GDM1 (cell line): ENCODE measurements at places on chromosomes 7 and 10.

DNA sequence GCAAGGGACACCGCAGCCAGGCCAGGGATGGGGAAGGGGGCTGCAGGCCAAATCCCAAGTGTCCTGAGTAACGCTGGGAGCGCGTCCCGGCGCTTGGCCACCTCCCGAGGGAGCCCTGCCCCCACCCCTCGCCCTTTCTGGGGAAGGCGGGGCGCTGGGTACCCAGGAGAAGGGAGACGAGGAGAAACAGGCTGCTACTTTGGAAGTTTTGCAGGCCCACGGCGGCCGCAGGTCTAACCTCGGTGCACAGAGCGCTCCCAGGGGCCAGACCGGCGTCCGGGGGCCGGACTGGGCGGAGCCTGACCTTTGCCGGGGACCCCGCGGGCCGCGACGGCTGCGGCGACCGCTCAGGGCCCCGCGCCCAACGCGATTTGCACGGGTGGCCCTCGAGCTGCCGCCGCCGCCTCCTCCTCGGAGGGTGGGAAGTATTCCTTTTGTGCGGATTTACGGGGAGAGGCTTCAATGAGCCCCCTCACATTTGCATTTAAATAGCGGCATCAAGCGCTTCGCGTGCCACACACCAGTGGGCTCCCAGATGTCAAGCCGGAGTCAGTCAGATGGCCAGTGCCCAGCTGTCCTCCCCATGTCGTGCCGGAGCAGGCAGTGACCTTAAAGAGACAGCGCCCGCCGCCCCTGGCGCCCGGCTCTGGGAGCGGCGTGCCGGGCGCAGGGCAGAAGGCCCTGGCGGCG lies 3.0 kb upstream of the EBF3 start:
- no peak for DNase-seq

DNA sequence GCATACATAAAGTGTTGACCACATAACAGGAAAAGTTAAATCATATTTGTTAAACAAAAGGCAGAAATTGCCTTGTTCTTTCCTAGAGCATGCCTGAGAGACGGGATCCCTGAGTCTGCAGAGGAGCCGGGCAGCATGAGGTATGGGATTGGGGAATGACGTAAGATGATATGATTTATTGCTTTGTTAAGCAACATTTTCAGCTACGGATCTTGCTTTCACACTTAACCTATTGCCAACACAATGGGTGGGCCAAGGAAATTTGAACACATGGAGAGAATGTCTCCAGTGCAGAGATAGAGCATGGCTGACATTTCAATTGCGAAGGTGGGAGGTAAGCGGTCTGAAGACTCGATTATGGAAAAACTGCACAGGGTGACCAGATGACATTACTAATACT lies 76.7 kb downstream of the EMX2 start:
- no peak for DNase-seq

DNA sequence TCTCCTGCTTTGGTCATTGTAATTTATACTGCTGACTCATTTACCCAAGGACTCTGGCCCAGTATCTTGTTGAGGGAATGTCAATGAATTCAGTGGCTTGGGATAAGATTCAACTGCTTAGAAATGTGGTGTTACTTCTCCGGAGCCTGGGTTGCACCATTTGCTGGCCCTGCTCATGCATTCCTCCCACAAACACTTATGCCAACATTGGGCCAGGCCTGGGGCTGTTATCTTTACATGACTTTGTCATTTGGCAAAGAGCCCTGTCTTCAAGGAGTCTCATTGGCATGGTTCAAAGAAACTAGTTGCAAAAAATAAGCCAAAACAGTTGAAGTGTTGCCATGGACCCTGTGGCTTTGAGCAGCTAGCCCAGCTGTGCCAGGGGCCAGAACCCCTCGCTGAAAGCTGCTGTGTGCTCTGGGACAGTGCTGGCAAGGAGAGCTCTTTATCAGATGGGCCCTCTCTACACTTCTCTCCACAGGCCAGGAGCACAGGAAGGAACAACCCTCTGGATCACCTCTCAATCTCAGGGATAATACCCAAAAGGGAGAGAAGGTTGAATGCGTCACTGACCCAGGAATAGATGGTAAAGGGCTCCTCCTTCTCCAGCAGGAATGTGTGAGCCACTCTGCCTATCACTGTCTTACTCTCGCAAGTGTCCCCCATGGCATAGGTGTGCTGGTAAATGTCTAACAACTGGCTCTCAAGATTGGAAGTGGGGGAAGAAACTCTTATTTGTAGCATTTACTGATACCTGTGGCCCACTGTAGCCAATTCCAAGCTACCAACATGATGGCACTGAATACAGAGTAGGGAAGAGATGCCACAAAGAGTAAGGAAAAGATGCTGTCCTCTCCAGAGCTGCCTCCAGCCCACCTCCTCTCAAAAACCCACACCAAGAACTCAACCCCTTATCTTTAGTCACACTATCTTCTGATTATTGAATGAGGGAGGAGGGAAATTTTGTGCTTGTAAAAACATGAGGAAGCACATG lies 23.5 kb upstream of the PDE1C start:
- DNase-seq: no peak

DNA sequence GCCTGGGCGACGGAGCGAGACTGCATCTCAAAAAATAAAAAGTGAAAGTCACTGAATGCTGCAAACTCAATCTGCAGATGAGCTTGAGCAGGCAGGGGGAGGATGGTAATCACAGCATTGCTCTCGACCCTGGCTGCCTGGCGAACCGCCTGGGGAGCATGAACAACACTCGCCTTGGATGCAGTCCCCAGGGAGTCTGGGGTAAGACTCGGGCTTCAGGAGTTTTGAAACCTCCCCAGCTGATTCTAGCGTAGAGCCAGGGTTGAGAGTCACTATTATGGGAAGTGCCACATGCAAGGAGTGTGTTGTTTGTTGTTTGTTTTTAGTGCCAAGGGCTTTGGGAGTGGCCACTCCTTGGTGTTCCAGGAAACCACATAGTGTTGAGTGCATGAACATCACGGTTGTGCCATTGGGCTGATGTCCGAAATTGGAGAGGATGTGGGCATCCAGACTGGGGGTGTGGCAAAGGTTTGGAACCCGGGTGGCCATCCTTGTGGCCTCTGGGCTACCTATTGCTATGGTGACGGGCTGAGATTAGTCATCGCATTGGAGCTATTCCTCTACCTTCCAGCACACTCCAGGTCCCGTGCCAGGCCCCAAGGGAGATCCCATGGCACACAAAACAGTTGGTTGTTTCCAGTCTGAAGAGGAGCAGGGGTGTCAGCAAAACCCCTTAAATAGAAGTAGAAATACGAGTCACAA lies 92.6 kb downstream of the RGS10 start:
- DNase-seq: no peak

DNA sequence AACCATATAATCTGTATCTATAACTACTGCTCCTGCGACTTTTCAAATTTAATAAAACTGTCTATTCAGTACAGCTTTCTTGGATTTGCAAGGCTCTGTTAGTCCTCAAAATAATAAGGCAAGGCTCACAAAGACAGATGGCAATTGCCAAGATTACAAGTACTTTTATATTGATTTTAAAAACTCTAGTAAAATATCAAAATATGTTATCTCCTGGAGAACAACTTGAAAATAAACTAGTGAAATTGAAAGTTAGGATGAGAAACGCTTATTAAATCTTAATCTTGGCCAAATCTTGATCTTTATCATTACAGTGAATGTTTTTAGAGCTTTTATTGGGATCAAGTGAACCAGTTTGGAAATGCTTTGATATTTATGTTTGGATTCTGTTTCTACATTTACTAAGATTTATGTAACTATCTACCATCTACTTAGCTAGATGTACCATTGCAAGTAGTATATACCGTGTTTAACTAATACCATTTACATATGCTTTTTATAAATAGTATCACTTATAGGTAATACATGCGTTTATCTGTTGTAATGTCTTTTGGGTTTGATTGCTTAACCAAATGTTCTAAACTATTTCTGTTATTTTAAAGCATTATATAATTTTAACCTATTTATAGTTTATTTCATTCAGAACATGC lies 70.0 kb downstream of the CABCOCO1 start:
- DNase-seq: no peak

GRCh38 chr7:132103718-132104117 lies 472.6 kb downstream of the PLXNA4 start:
- DNase-seq: no peak

- DNase-seq: no peak
Observed at GRCh38 chr7:48426966-48427555, 255.8 kb downstream of the ABCA13 start.

GRCh38 chr7:74412056-74412455 lies 41.6 kb upstream of the GTF2IRD1 start:
- no peak for DNase-seq

DNA sequence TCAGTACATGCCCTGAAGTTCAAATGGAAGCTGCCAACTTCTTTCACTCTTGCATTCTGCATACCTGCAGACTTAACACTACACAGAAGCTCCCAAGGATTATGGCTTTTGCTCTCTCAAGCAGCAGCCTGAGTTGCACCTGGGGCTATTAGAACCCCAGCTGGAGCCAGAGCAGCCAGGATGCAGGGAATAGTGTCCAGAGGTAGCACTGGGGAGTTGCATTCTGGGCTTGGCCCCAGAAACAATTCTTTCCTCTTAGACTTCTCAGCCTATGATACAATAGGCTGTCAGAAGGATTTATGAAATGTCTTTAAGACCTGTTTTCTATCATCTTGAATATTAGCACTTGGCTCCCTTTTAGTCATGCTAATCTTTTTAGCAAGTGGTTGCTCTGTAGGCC lies 886.7 kb upstream of the GHITM start:
- DNase-seq: no peak

- no peak for DNase-seq
Observed at GRCh38 chr10:70964245-70964644, 75.9 kb upstream of the PCBD1 start.

DNA sequence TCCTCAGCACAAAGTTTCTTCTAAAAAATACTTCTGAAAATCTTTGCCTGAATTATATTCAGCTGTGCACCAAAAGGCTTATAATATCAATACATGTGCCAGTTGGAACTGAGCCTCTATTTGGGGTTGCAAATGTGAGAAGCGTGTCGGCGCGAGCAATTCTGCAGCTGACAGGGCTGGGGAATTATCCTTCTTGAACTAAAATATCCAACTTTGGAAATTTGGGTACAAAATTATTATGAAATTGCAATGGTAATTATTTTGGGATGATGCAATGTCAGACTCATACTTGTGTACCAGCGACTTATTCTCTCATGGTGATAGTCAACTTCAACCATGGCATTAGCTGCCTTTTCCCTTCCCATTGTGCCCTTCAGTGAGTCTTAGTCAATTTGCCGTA lies 507.0 kb upstream of the KLF6 start:
- no peak for DNase-seq

- no peak for DNase-seq
Observed at GRCh38 chr10:51879238-51879637, 179.8 kb upstream of the CSTF2T start.

DNA sequence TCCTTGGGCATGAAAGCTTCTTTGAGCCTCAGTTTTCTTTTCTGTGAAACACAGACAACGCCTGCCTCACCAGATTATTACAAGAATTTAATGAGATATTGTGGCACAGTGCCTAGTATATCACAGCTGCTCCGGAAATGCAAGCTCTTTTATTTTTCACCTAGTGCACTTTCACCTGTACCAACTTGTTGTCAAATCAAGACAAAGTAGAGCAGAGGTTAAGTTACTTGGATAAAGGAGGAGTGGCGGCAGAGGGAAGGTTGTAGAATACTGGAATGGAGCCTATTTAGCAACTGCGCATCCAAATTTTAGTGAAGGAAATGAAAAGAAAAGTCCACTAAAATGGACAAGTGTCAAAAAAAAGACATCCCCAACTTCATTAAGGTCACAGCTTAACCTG lies 54.9 kb upstream of the RHOBTB1 start:
- no peak for DNase-seq

- DNase-seq: no peak
Observed at GRCh38 chr7:30575910-30576309, 18.8 kb upstream of the GARS1 start.

DNA sequence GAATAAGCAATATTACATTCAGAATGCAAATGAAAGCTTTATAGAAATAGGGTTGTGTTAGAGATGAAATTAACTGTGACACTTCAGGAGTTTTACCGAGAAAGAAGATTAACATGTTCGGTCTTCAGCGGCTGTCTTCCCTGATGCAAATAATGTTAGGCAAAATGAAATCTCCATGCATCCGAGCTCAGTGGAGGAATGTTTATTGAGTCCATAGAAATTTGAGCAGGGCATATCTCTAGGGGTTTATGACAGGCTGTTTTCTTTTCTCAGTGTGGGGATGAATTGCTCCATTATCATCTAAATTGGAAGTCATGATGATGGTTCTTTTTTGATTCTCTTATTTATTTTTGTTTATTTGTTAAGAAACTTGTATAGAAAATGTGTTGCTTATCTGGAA lies 31.7 kb downstream of the DYNC1I1 start:
- DNase-seq: no peak

GRCh38 chr7:73679709-73680108 lies 3.5 kb downstream of the DNAJC30 start:
- DNase-seq: no peak

GRCh38 chr7:92833766-92834506 lies 2.4 kb downstream of the CDK6 start:
- peak; percentile 78 for DNase-seq

- DNase-seq: no peak
Observed at GRCh38 chr10:26950934-26951333, 90.2 kb upstream of the ABI1 start.

GRCh38 chr7:135209225-135209834 lies 2.0 kb downstream of the WDR91 start:
- no peak for DNase-seq

DNA sequence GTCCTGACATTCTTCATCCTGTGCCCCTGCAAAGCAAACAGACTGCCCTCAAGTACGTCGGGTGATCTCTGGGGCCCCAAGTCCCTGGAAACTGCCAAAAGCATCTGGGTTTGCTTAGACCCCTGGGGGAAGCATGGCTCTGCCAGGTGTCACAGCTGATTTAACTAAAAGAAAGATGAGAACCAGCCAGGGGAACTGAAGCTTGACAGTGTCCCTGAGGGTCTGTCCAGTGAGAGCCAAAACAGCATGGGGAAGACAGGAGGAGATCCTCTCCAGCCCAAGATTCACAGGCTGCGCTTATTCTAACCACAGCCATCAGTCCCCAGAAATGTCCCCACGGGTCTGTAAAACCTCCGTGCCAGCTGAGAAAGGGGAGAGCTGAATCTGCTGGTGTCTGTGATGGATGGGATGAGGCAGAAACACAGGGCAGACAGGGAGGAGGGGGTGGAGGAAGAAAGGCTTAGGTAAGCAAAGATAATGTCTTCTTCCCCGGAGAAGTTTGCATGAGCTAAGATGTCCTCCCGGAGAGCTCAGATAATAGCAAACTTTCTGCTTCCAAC lies 21.3 kb downstream of the CCDC3 start:
- no peak for DNase-seq

DNA sequence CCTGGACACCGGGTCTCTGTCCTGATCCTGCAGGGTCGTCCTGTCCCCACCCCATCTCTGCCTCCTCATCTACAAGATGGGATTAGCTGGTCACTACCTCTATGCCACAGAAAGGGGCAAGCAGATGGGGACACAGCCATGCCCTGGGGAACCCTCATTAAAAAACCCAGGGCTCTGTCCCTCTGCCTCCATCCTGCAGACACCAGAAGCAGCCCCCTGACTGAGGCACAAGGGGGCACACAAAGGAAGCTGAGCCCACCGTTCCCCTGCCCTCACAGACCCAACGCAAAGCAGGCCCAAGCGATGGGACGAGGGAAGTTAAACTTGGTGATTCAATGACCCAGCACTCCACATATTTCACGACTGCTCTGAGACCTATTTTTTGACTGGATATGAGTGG lies 142.4 kb downstream of the TCERG1L start:
- DNase-seq: no peak

GRCh38 chr7:131096267-131096927 lies 231.3 kb upstream of the MKLN1 start:
- no peak for DNase-seq
